ENCODE measurements at places on chromosomes 12 and 14.

- no peak for DNase-seq
These were observed 80.6 kb downstream of the NIN start for GRCh38 chr14:50750323-50750722.

DNA sequence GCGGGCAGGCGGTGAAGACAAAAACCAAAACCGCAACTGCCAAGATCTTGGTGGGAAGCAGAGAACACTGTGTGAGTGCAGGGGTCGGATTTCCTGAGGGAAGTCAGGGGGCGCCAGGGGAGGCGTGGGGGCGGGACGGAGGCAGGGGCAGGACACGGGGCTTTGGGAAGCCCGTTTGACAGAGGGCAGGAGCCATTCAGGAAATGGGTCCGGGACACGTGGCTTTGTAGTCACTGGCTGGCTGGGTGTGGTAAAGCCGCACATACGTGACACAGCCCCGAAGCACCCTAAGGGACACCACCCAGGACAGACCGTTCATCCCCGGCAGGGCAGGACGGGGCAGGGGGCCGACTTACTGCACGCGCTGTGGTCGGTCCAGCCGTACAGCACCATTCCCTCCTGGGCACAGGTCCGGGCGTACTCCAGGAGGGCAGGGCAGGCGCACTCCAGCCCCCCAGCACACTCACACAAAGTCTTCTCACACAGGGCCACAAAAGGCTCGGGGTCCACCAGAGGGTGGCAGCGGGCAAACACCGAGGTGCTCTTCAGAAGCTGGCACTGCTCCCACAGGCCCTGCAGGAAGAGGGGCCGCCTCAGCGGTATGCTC, 49.4 kb downstream of the VWF start:
- DNase-seq = no peak

DNA sequence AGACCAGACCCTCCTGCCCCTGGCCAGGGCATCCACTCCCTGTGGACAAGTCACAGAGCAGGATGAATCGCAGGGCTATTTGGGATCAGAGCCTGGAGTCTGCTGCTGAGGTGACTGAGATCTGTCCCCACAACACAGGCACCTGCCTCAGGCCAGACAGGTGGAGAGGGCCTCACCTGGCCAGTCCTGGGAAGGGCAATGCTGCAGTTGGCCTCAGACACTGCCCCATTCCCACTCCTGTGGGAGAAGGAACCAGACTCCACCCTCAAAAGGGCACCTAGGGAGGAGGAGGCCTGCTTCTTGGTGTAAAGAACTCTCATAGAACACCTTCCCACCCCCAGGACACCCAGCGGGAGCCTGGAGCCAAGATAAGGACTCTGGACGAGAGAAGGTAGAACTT, 48.3 kb upstream of the PLEKHG6 start:
- no peak for DNase-seq

DNA sequence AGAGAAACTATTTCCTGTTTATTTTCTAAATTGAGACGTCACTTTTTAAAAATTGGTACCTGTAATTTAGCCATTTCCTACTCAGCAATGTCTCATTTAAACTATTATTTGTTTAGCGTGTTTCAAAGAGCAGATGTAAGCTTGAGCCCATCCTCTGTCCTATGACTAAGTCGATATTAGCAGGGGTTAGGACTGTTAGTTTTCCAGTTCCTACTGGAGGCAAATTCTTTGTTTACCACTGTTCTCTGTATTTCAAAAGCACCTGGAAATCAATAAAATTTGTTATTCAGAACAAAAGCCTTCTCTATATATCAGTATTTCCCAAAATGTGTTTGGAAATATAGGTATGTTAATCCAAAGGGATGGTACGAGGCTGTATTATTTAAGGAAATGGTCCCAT, 42.4 kb downstream of the MDM2 start:
- no peak for DNase-seq

GRCh38 chr14:55454264-55455002, 14.0 kb upstream of the TBPL2 start:
- DNase-seq = no peak

DNA sequence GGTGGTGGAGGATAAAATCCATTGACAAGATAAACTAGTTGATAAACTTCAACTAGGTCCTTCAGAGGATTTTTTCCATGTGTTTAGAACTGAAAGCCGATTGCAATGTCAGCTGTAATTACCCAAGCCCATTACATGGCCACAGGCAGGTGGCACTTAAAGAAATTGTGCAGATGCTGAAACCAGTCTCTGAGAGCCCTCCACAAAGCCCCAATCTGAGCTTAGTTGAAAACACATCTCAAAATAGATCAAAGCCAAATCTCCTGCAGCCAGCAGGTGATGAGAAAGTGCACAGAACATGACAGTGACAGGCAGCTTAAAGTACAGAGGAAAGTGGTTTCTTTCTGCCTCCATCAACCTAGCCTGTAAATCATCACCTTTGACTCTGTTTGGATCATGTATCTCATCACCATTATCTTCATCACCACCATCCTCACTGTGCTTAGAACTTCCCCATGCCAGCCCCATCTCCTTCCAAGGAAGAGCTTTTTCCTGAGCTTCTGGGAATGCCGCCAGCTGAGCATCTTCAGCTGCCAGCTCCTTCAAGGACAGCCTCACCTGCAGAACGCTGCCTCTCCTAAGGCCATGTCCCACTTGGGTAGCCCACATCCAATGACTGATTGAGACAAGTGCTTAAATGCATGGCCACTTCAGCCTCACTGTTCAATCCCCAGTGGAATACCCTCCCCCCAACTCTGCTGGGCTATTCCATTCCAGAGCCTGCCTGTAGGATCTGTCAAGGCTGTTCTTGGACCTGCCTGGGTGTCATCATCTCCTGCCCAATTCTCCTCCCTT, 219.5 kb upstream of the TMEM132C start:
- DNase-seq = no peak

DNA sequence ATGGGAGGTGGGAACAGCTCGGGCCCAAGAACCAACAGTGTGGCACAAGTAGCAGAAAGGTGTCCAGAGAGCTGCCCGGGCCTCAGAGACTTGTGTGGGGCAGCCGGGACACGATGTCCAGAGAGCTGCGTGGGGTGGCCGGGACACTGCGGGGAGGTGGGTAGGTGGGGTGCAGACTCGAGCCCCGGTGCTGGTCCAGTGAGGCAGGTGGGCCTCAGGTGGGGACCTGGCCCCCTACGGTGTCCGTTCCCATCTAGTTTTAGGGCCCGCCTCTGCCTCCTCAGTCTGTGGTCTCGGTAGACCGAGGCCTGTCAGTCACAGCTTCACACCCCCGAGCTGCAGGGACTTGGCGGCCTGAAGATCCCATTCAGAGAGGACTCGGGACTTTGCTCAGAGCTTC, 6.3 kb upstream of the FBRSL1 start:
- DNase-seq = no peak

GRCh38 chr12:20474016-20474415, 105.7 kb downstream of the PDE3A start:
- DNase-seq = no peak
